Endodermal cell (in vitro differentiated cells): ENCODE measurements at places on chromosomes 12 and 14. TPM values are rescaled to one million over a fixed set of nuclear protein-coding genes. Genes with fewer than 3 reads are reported as not detected.

GRCh38 chr12:30980955-30981662 is 54.6 kb downstream of the TSPAN11 start:
- H3K27me3 ChIP-seq = no peaks in the 10 kb centered on the region
- no peak overlapping the region for H3K27ac ChIP-seq
- H3K4me3 ChIP-seq = no peak overlapping the region
- H3K36me3 ChIP-seq = no peaks in the 10 kb centered on the region
- DNase-seq = no peak

BATF gene
- not detected in 3 replicates for total RNA-seq

DNA sequence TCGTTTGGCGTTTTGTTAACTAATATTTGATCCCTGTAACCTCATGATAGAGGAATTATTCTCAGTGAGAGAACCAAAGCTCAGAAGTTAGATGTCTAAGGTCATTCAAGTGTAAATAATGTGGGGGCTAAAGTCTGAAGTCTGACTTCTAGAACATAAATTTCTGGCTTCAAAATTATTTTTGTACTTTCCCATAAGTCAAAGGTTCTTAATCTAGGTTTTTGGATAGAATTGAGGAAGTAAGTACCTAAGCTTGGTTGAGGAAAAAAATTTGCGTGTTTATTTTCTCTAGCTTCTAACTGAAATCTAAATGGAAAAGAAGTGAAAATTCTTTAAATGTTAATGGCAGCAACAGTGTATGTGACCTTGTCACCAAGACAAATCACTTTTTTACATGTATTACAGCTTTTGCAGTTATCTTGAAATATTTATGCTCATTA is 2.3 kb downstream of the LARP4 start:
- no peaks in the 10 kb centered on the region for H3K27me3 ChIP-seq
- H3K36me3 ChIP-seq = peaks cover 12% of the 10 kb centered on the region
- H3K4me3 ChIP-seq = peak overlapping the region; percentile 95

ADAM21 gene
- total RNA-seq = not detected in 2 replicates

DNA sequence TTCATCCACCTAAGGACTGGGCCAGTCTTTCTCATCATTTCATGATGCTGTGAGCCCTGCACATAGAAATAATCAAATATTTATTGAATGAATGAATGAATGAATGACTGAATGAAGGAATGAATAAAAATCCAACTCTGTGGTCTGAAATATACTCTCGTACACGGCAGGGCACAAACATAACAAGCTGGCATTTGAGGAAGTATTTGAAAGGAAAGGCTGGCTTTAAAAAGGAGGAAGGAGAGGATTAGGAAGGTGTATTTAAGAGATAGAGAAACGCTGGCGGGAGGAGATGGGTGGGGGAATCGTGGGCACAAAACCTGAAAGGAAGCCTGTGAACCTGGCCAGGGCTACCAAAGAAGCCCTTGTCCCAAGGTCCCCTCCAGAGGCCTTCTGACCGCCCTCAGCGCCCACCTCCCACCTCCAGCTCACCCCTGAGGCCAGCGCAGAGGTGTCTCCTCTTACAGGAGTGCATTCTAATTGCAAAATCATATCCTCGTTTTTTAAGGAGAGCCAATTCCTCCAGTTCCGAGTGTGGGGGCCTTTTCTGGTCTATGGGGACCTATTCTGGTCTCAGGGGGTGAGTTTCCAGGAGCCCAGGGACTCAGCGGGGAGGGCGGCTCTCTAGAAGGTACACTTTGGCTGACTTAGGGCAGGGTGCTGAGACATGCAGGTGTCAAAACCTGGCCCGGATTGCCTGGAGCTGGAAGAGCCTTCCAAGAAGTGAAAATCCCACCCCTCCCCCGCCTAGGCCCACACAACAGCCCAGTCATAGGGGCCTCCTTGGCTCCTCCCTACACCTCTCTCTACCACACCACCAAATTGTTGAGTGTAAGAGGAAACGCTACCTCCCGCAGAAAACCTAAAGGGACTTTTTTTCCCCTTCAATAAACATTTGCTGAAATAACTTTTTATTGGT is 8.7 kb upstream of the JDP2 start:
- H3K4me1 ChIP-seq = peaks cover 3% of the 10 kb centered on the region
- H3K4me3 ChIP-seq = peak overlapping the region; percentile 75
- no peak overlapping the region for H3K27ac ChIP-seq
- peaks cover 6% of the 10 kb centered on the region for H3K27me3 ChIP-seq
- peak; percentile 95 for DNase-seq

GRCh38 chr14:105292826-105293711 is 7.7 kb downstream of the BRF1 start:
- peak; percentile 34 for DNase-seq
- H3K27ac ChIP-seq = no peak overlapping the region
- no peaks in the 10 kb centered on the region for H3K36me3 ChIP-seq
- no peaks in the 10 kb centered on the region for H3K27me3 ChIP-seq
- no peaks in the 10 kb centered on the region for H3K4me1 ChIP-seq
- no peak overlapping the region for H3K4me3 ChIP-seq

DNA sequence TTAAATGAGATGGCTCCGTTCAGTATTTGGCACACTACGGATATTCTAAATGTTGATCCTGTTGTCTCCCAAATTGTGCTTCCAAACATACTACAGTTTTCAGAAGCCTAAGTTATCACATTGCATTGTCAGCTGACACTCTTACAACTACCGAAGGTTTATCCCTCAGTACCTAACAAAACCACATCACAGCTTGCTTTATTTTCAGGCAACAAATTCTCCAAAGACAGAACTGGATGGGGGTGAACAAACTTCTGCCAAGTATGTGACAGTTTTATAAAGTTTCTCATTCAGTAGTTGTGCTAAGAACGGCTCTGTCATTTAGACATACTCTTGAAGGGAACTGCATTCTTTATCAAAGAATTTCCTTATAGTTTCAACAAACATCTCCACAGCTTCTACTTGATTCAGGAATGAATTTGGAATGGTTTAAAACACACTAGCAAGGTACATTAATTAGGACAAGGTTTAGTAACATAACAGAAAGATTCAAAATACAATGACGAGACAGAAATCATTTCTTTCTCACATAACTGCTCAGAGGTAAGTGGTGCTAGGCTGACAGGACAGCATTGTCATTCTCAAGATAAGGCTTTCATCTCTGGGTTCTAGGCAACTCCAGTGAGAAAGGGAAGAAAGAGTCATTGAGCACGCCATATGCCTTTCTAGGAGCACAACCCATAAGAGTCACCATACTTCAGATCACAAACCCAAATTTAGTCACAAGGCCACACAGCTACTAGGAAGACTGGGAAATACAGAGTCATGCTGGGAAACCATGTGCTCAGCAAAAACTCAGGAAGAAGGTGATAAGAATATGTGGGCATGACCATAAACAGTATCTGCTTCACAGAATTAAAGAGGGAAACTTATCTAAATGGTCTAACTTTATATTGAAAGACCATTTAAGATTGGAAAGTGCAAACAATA is 100.7 kb downstream of the DUSP6 start:
- no peaks in the 10 kb centered on the region for H3K36me3 ChIP-seq
- DNase-seq = no peak
- H3K4me1 ChIP-seq = no peaks in the 10 kb centered on the region
- no peak overlapping the region for H3K27ac ChIP-seq
- no peaks in the 10 kb centered on the region for H3K27me3 ChIP-seq

KCNC2 gene
- not detected in 3 replicates for total RNA-seq

PLCZ1 gene
- 0.25 TPM in 1 of 2 replicates, not detected in the other for total RNA-seq

PPHLN1 gene
- total RNA-seq = 66.6 and 73.3 TPM in 2 replicates

DNA sequence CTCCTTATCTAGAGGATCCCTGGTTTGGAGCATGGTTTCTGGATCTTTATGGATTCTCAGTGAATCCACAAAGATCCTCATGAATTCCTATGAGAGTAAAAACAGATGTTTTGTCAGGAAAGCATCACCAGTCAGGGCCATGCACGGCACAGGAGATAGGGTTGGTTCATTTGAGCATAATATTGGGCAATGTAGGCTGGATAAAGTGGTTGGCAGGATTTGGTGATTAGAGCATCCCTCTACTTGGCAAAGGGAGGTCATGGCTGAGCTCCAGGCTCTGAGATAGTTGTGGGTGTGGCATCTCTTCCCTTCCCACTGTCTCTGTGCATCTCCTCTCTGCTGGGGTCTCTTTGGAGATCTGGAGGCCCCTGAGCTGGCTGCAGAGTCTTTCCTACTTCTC is 149.8 kb downstream of the DACT1 start:
- no peak overlapping the region for H3K27ac ChIP-seq
- H3K27me3 ChIP-seq = peaks cover 16% of the 10 kb centered on the region
- no peak for DNase-seq
- H3K4me1 ChIP-seq = no peaks in the 10 kb centered on the region
- no peak overlapping the region for H3K4me3 ChIP-seq

DNA sequence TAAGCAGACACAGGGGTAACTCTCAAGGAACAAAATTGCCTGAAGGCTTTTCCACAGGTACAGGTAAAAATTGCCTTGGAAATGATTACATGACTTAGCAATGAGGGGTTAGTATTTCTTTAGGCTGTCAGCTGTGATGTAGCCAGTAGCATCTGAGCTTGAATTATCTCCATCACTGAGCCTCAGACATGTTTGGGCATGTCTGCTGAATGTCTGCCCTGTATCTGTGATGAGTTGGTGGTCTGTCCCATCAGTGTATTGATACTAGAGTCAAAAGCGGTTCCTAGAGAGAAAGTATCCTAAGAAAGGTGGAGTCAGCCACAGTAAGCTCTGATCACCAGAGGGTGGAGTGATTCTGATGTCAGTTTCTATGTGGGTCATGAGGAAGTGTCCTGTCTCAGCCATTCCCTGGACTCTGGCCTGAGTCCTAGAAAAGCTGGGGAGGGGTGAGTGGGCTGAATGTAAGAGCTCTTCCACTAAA is 16.3 kb downstream of the AKAP6 start:
- H3K36me3 ChIP-seq = no peaks in the 10 kb centered on the region
- H3K4me1 ChIP-seq = no peaks in the 10 kb centered on the region
- peak overlapping the region; percentile 44 for H3K27ac ChIP-seq
- no peak for DNase-seq
- no peak overlapping the region for H3K4me3 ChIP-seq

RAD52 gene
- 30.0 and 35.1 TPM in 2 replicates for total RNA-seq

DNA sequence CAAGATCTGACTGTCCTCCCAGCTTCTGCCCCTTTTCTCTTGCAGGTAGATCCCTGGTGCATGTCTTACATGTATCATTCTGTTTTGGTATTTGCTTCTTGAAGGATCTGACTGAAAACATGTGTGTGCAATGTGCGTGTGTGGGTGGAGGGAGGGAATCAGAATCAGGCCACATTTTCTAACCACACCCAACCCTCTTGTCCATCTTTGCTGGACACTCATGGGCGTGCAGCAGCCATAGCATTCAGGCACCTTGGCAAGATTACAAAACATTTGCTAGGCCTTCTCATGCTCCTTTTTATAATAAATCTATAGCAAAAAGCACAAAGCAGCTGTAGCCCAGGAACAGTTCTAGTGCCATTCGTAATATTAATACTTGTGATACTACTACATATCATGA is 233.6 kb upstream of the E2F7 start:
- DNase-seq = no peak
- H3K36me3 ChIP-seq = no peaks in the 10 kb centered on the region
- no peaks in the 10 kb centered on the region for H3K4me1 ChIP-seq
- no peak overlapping the region for H3K4me3 ChIP-seq

- H3K27ac ChIP-seq = no peak overlapping the region
- H3K36me3 ChIP-seq = no peaks in the 10 kb centered on the region
- H3K27me3 ChIP-seq = no peaks in the 10 kb centered on the region
Observed at GRCh38 chr12:14931791-14932560, 6.4 kb downstream of the ERP27 start.

DNA sequence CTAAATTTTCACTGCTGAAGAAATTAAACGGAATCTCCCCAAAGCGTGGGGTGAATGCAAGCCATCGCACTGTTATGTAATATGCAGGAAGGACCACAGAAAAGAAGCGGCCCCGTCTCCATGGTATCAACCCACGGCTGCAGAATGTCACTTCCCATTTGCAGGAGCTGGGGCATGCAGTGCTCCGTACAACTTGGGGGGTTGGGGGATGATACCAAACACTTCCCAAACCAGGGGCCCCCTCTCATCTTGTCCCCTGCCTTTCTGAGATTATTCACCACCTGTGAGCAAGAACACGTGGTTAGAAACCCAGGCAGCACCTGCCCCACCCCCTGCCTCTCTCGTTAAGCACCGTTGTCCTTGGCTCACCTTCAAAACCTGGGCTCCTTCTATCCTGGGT is 505.1 kb upstream of the TMEM132C start:
- H3K27ac ChIP-seq = no peak overlapping the region
- no peaks in the 10 kb centered on the region for H3K36me3 ChIP-seq
- H3K4me1 ChIP-seq = no peaks in the 10 kb centered on the region

DNA sequence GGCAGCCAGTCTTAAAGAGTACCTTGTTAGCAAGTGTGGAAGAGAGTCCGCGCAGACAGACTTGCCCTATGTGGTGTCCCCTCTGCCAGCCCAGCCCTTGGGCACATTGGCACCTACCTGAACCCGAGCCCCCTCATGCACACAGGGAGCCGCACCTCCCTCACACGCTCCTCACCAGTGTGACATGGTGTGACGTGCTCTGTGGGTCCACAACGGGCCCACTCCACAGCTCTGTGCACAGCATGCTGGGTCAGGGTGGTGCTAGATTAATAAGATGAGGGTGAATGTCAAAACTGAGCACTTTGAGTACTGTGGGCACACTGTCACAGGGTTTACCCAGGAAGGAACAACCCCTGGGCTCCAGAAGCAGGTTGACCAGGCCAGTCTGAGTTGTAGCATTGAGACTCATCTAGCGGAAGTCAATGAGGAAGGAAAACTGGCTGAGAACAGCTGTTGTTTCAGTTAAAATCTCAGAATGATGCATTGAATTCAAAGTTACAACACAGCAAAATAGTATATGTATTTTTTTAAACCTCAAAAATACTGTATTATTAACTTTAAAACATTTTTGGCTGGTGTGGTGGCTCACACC is 53.4 kb upstream of the AMN start:
- no peak overlapping the region for H3K4me3 ChIP-seq
- H3K36me3 ChIP-seq = peaks cover 6% of the 10 kb centered on the region
- H3K27ac ChIP-seq = no peak overlapping the region
- H3K27me3 ChIP-seq = no peaks in the 10 kb centered on the region
